ENCODE measurements at places on chromosomes 6 and 20. TPM values are rescaled to one million over a fixed set of nuclear protein-coding genes. Genes with fewer than 3 reads are reported as not detected.

DNA sequence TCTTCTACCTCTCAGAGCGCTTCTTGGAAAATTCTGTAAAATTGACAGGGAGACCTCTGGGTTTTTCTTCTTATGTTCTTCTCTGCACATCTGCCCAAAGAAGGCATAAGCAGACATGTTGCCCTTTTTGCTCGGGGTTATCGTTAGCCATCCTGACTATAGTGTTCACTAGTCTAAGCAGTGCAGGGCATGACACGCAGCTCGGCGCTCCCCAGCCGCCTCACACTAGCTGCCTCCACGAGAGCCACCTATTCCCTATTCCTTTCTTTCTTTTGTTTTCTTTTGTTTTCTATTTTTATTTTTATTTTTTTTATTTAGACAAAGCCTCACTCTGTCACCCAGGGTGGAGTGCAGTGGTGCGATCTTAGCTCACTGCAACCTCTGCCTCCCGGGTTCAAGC, 100.2 kb upstream of the OPRM1 start:
- no peaks in the 10 kb centered on the region for H3K27me3 ChIP-seq
- no peak for DNase-seq
- no peaks in the 10 kb centered on the region for H3K36me3 ChIP-seq
- H3K27ac ChIP-seq = no peak overlapping the region
- no peak overlapping the region for H3K4me3 ChIP-seq

GRCh38 chr6:163958646-163959045, 544.1 kb downstream of the QKI start:
- no peak overlapping the region for H3K4me3 ChIP-seq
- no peaks in the 10 kb centered on the region for H3K4me1 ChIP-seq
- DNase-seq = no peak
- no peaks in the 10 kb centered on the region for H3K36me3 ChIP-seq
- peaks cover 17% of the 10 kb centered on the region for H3K27me3 ChIP-seq

DNA sequence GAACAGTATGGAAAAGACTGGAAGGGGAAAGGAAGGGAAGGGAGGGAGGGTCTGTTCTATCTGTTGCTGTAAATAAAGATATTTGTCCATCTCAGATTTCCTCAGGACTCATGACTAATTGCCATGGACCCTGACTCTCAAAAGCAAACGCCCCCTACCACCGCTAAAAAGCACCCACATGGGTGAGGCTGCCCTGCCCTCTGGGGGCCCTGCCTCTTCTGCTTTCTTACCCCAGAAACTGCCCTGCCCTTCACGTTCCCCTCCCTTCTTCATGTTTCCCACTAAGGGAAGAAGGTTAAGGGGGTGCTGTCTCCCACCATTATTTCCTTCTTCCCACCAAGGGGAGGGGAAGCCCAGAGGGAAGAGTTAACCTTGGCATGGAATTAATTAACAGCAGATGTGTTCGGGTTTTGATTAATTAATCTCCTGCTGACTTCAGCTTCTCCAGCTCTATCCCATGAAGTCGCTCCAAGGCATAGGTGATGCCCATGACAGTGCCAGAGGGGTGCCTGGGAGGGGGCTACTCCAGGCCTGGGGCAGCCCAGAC, 16.0 kb downstream of the MDFI start:
- no peak overlapping the region for H3K4me3 ChIP-seq
- H3K36me3 ChIP-seq = no peaks in the 10 kb centered on the region
- no peak overlapping the region for H3K27ac ChIP-seq
- H3K4me1 ChIP-seq = no peaks in the 10 kb centered on the region
- H3K27me3 ChIP-seq = peaks cover 17% of the 10 kb centered on the region

DNA sequence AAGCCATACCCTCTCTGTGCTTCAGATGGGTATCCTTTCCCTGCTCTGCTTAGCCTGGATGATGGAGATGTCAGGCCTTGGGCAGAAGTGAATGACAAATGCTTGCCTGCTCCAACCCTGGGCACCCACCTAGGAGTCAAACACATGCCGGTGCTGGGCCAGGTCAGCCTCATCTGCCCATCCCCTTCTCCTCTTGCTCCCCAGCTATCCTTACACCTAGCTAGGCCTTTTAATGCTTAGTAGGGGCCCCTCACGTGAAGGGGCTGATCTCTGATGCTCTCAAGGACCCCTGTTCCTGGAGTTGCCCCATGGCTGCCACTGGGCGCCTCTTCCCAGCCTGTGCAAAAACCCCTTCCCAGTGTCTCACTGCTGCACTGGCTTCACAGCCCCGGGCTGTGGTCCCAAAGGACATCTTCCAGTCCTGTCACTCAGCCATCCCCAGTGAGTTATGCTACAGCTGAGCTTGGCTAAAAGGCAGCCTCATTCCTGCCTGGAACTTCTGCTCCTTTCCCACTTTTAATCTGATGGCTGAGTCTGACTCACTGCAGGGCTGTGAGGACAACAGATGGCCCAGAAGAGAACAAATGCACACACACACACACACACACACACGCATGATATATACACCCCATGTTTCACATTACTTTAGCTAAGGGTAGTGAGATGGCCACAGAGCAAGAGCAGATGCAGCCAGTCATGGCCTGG, 12.8 kb upstream of the SDCBP2 start:
- peaks cover 25% of the 10 kb centered on the region for H3K4me1 ChIP-seq
- no peak overlapping the region for H3K4me3 ChIP-seq
- no peaks in the 10 kb centered on the region for H3K27me3 ChIP-seq
- no peaks in the 10 kb centered on the region for H3K36me3 ChIP-seq
- no peak for DNase-seq

DNA sequence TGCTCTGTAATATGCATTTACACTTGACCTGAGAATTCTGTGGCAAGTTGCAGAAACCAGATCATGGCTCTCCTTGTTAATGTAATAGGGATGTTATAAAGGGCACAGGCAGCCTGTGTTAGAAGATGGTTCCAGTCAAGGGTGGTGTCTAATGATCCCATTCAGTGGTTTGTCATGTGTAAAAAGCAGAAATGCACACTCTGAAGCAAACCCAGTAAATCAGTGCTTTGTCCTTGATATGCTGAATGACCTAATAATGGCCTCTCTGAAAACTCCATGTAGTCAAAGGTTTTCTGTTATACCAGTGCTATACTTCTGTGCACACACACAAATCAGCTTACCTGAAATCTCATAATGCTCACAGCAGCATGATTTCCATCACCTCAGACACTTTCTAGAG, 66.2 kb downstream of the SOBP start:
- DNase-seq = no peak
- no peaks in the 10 kb centered on the region for H3K36me3 ChIP-seq
- H3K27ac ChIP-seq = no peak overlapping the region
- peaks cover 6% of the 10 kb centered on the region for H3K27me3 ChIP-seq
- no peaks in the 10 kb centered on the region for H3K4me1 ChIP-seq

GRCh38 chr6:169930799-169931198, 179.4 kb downstream of the ERMARD start:
- no peaks in the 10 kb centered on the region for H3K36me3 ChIP-seq

The EDN1 gene
- not detected for total RNA-seq
